ENCODE measurements at places on chromosomes 7 and 10.

DNA sequence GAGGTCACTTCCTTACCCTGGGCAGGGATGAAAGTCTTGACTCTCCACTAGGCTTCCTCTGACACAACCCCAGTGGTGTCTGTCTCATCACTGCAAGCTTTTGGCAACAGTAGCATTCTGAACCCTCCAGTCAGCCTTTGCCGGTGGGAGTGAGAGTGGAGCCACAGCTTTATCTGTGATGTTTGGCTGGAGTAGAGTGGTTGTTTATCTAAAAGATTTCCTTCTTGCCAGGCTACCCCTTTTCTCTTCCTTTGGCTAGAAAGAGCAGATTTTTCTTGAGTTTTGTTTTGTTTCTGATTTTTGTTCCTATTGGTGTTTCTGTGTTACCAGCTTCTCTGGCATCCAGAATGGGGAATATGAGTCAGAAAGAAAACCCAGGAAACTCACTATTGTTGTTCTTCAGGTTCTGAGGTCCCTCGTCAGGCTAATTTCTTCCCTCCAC is 98.9 kb upstream of the KIF5B start:
- no peak for DNase-seq

GRCh38 chr10:50576245-50576815 is 47.4 kb downstream of the SGMS1 start:
- DNase-seq: no peak

- DNase-seq: no peak
These were observed 17.1 kb downstream of the HOXA1 start for GRCh38 chr7:27078616-27079233.

- DNase-seq: no peak
These were observed 288.3 kb upstream of the MKLN1 start for GRCh38 chr7:131039355-131039762.

- no peak for DNase-seq
These were observed 57.2 kb upstream of the PITRM1 start for GRCh38 chr10:3229815-3230214.

DNA sequence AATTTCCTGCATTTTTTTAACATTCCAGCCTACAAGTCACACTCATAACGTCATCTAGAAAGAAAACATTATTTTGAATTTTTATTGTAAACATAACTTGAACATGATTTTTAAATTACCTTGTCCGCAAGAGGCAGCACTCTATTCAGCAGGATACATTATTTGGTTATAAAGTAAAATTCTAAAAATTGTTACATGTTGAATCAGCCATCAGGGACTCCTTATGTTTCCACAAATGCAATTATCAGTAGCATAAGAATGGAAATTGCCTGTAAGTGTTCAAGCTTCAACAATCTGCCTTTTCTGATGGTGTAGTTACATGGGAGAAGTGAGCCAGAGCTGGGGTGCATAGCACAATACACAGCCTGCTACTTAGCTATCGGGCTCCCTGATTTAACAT is 97.5 kb downstream of the ZNF365 start:
- no peak for DNase-seq

GRCh38 chr7:17146621-17147020 is 151.8 kb upstream of the AHR start:
- no peak for DNase-seq

GRCh38 chr10:46030091-46030937 is at the start of gene NCOA4:
Gene NCOA4 (minus strand): TSS chr10:46030623. CDS start chr10:46016680, 13,943 bp downstream.
- DNase-seq: peak; percentile 98

DNA sequence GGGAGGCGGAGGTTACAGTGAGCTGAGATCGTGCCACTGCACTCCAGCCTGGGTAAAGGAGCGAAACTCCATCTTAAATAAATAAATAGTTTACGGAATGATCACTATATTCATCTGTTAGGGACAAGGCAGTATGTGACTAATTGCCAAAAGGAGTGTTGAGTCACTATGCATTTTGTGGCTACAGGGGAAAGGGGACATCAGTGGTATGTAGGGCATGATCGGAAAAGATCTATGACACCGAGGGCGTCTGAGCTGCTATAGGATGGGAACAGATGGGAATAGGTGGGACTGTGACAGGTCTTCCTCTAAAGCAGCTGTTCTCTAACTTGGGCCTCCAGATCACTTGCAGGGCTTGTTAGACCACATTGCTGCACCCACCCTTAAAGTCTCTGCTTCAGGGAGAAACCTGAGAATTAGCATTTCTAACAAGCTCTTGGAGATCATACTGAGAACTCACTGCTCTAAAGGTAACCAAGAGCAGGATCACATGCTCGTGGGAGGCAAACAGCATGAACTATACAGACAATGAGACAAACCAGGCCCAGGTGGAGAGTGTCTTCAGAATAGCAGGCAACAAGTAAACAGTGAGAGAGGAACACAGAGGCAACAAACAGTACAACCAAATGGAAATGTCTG is 65.1 kb upstream of the ITGA8 start:
- DNase-seq: no peak

- no peak for DNase-seq
These were observed 35.3 kb upstream of the PDZD8 start for GRCh38 chr10:117410557-117410956.

DNA sequence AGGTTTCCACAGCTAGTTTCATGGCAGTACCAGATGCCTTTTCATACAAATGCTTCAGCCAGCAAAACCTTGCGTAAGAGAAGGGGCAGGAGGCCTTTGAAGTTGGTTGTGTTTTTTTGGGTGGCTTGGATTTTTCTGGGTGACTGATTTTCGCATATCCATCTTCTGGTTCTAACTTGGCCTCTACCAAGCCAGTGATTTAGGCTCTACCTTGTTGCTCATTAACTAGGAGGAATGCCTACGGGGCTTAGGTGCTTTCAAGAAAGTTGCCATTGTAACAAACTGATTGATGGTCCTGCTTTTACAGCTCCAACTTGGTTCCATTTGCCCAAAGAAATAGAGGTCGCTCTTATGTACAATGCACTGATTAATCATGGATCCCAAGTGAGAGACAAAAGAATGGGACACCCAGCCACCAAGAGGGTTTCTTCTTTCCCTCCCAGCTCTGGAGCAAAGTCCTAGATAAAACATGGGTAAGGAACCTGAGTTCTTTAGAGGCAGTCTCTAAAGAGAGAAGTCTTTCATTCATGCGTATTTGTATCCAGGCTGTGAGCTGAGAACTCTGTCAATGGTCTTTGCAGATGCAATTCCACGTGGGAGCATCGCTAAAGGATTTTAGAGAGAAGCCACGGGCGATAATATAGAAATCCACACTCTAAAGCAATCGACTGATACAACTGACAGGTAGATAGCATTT is 92.1 kb upstream of the FGFR2 start:
- no peak for DNase-seq

DNA sequence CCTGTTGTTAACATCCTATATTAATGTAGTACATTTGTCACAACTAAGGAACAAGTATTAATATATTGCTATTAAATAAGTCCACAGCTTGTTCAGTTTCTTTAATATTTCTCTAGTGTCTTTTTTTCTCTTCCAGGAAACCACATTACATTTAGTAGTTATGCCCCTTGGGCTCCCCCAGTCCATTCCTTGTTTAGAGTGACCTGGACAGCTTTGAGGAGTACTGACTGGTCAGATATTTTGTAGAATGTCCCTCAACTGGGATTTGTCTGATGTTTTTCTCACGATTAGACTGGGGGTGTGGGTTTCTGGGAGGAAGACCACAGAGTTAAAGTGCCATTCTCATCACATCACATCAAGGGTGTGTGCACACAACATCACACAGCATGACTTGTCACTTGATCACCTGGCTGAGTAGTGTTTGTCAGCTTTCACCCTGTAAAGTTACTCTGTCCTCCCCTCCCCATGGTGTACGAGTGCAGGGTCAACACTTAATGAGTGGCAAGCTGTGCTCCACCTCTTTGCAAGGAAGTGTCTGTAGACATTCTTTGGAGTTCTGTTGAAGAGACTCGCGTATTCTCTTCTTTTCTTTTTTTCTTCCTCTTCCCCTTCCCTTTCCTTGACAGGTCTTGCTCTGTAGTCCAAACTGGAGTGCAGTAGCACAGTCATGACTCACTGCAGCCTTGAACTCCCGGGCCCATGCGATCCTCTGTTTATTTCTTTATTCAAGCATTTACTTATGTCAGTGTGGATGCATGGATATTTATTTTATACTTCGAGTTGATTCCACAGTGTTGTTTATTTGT is 10.2 kb downstream of the LMTK2 start:
- no peak for DNase-seq

DNA sequence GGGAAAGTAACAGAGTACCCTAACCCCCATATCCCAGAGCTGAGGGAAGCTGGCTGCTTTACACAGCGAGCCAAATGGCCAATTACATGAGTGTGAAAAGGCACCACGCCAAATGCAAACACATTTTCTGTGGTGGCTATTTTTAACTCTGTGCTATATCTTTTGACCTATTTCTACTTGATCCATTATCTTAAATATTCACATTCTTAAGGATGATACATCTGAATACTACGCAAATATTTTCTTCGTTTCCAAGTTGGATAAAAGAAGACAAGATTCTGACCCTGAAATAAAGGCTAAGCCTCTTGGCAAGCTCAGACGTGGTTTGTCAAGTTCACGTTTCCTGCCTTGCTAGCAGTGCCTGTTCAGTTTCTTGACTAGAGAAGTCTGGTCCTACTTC is 146.7 kb upstream of the TMEM196 start:
- no peak for DNase-seq

GRCh38 chr10:74328388-74328787 is 177.4 kb downstream of the ADK start:
- DNase-seq: peak; percentile 17

DNA sequence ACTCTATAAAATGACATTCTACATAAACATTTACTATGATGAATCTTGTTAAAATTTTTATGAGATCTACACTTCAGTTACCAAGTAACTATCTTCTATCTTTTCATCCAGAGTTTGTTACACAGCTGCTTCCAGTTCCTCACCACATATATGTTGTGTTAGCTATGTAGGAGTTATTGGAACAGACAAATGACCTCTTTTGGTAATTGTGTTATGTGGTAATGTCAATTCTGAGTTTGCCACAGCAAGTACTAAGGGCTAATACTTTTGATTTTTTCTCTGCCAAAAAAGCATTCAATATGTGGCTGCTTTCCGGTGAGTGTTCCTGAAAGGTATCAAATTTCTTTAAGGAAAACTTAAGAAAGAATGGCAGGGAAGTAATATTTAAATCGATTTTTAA is 573.9 kb upstream of the PCDH15 start:
- DNase-seq: no peak

GRCh38 chr10:124494046-124494807 is 32.6 kb downstream of the LHPP start:
- no peak for DNase-seq

GRCh38 chr10:85971494-85971893 is 395.1 kb downstream of the GRID1 start:
- DNase-seq: no peak

- DNase-seq: no peak
These were observed 272.2 kb upstream of the NPVF start for GRCh38 chr7:25500393-25500921.

DNA sequence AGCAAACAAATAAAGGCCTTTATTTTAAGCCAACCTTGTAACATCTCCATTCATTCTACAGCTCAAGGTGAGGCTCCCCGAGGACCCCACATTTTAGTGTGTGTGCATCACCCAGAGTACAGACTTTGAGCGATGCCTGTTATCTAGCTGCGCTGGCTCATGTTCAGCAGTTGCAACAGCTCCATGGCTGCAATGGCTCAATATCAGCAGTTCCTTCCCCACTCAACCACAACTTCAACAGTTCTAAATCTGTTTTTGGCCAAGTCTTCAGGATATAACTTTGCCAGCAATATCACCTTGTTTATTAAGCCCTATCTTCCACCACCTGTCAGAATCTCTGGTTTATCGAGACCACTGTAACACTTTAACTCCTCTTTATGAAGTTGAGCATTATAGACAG is 95.8 kb downstream of the WNT2 start:
- no peak for DNase-seq

GRCh38 chr10:52954407-52954806 is 181.8 kb upstream of the MBL2 start:
- DNase-seq: no peak

DNA sequence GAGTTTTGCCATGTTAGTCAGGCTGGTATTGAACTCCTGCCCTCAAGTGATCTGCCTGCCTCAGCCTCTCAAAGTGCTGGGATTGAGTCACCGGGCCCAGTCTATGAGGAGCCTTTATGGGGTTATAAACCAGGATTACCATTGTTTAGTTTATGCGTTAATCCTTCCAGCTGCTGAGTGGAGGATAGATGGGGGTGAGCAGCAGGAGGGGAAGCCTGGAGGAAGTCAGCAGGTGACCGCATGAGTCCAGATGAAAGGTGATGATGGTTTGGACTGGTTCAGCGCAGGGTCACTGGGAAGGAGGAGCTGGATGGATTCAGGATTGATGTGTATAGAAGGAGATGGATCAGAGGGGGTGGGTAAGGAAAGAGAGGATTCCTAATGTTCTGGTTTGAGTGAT is 197.1 kb downstream of the ADAM12 start:
- DNase-seq: no peak

GRCh38 chr7:114567416-114567815 is 152.8 kb downstream of the FOXP2 start:
- no peak for DNase-seq

- DNase-seq: no peak
These were observed 43.2 kb upstream of the FAM133B start for GRCh38 chr7:92633211-92633906.

GRCh38 chr10:98323221-98324164 is 55.5 kb upstream of the LOXL4 start:
- DNase-seq: peak; percentile 80

DNA sequence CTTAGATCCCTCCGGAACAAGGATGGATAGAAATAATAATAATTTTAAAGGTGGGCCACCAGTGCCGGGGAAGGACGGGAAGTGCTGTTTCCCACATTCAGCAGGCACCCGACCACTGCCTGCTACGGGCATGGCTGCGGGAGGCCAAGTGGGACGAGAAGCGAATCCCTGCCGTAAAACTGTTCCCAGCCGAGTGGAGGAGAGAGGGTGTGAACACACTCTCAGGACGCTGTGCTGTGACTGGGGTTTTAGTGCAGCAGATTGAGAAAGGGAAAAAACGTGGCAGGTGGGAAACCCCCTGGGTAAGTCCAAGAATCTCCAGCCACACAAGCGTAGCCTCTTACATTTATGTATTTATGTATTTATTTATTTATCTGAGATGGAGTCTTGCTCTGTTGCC is 158.8 kb downstream of the DNAJB6 start:
- DNase-seq: no peak

- DNase-seq: no peak
These were observed 87.2 kb upstream of the COL1A2 start for GRCh38 chr7:94307399-94308048.

GRCh38 chr7:46162609-46163008 is 241.5 kb upstream of the IGFBP3 start:
- no peak for DNase-seq

- DNase-seq: no peak
These were observed 2.1 kb upstream of the KAT6B start for GRCh38 chr10:74824184-74824899.

DNA sequence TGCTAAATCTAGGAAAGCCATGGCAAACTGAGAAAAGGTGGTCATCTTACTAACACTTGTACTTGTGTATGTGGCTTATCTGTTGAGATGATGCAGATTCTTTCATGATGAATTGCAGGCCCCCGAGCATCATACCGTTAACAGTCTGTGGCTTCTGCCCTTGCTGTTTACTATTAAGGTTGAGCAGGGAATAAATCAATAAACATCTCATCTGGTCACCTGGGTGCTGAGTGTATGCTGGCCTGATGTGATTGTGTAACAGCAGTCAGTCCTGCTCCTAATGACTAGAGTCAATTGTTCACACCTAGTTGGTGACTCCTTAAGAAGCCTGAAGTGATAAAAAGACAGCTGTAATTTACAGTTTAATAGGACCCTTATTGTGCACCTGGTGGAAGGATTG is 8.3 kb upstream of the GNAT3 start:
- no peak for DNase-seq

GRCh38 chr10:100780324-100780723 is 34.9 kb downstream of the PAX2 start:
- DNase-seq: no peak
